Neural crest cell (in vitro differentiated cells): ENCODE measurements at places on chromosomes 12 and 14.
A peak's percentile ranks its signal among the peaks of the same experiment; 100 is the strongest.

DNA sequence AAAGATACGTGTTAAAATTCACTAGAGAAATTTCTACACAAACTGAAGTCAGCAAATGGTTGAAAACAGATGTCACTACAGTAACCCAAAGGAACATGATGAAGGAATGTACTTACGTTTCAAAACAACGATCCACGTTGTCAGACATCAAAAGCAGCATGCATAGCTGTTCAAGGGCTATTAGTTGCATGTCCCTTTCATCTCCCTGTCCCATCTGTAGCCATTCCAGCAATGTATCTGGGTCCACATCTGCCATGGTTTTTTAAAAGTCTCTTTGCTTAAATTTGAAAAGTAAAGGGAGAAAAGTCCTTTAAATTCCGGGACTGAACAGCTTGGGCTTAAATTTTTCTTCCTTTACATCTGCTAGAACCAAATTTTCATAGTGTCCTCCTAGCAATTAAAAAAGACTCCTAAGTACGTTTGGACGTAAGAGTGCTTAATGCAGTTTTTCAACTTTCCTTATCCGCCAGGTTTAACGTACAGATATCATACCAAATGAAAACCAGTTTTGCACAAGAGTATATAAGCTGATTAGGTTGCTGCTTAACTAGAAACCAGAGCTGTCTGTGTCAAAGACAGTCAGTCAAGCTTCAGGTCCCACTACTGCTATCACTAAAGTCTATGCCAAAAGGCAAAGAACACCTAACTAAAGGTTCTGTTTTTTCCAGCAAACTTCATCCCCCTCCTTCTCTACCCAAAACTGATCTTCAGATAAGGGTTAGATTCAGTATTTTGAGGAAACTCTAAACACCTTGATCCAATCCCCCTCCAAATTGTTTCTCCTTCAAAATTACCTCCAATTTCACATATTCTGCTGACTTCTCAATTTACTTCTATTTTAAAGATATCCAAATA lies 1.7 kb downstream of the HECTD1 start:
- DNase-seq: no peak

DNA sequence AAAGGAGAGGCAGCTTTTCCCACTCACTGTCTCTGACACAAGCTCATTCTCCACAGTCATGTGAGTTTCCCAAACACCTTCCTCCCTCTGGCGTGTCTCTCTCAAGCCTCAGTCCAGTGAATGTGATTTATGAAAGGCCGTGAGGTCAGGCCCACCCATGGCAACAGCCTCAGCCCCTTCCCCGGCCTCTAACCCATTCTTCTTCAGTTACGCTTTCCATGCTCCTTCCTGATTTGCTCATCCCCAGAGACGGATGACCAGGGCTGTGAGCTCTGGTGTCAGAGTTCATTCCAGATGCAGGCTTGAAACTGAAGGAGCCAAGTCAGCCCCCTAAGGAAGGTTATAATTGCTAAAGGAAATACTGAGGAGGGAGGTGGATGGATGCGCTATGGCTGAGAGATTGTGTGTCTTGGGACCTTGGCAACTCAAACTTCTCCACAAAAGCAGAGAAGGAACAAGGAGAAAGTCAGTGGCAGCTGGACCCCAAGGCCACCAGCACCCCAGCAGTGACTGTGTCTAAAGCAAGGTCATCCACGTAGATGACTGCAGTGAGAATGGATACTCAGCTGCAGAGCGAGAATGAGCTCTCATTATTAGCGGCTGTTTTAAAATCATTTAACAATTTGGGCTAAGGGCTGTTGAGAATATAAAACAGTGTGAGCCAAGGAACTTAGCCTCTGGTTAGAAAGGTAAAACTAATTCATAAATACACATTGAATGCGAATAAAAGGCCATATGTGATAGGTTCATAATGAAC lies 84.1 kb downstream of the FBXL14 start:
- no peak for DNase-seq

DNA sequence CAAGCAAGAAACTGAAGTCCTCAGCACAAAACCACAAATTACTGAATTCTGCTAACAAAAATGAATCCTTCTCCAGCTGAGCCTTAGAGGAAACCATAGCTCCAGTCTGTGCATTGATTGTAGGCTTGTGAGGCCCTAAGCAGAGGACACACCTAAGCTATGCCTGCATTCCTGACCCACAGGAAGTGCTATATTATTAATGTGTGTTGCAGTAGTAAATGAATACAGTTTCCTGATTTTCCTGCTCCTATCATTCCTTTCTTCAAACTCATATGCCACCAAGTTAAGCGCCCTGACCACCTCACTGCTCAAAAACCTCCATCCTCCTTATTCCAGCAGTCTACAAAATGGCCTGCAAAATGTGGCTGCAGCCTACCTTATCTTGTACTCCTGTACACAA lies 151.9 kb upstream of the ABCD2 start:
- no peak for DNase-seq

GRCh38 chr14:91727121-91727520 lies 4.8 kb downstream of the CATSPERB start:
- no peak for DNase-seq

DNA sequence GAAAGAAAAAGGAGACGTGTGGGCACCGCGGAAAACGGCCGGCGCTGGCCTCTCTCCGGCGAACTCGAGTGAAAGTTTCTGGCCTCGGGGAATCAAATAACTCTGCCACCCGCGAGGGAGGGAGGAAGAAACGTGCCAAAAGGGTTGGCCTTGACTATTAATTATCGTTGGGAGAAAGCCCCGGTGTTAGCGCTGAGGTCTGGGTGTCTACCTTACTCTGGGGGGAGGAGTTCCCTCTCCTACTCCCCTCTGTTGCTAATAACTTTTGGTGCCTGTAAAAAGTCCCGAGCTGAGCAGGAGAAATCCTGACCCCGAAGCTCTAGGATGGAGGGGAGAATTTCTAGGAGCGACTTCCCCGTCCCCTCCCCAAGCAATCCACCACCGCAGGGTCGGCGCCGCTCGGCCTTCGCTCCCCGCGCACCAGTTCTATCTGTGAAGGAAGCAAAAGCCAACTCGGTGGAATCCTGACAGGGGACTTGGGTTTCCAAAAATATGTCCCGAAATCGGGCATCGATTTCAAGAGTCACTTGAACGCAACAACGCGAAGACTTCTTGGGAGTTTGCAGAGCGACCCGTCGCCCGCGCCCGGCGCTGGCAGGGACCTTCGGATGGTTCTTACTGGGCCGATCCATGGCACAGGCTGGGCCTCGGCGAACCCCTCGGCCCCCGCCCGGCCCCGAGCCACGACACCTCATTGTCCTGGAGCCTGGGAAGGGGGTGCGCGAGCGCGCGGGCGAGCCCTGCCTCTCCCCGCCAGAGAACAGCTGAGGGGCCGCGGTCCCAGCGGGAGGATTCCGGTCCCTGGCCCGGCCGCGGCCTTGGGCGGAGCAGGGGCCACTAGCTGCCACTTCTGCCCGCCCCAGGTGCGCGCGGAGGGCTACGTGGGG lies 1.7 kb downstream of the OTX2 start:
- no peak for DNase-seq

DNA sequence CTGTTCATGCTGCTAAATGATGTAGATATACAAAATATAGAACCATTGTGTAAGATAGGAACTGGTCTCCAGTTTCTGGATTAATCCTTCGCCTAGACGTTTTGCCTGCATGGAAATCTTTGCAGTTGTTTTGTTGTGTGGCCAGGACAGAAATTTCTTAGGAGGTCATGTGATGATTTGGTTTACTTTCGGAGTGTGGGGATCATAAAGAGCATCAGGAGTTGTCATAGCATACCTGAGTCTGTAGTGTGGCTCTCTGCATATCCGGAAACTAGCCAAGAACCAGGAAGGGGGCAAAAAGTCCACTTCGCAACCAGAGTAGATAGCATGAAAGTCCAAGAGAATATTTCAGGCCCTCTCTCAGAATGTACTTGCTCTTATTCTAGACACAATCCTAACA lies 3.1 kb downstream of the SAMD4A start:
- no peak for DNase-seq

GRCh38 chr12:129566800-129567199 lies 337.0 kb downstream of the TMEM132D start:
- DNase-seq: no peak

- no peak for DNase-seq
Measured at GRCh38 chr14:96584907-96585671, 82.9 kb downstream of the PAPOLA start.

- no peak for DNase-seq
Measured at GRCh38 chr12:12072064-12072760, 1.5 kb downstream of the BCL2L14 start.

- no peak for DNase-seq
Measured at GRCh38 chr14:35299708-35300107, 7.5 kb downstream of the PSMA6 start.

- DNase-seq: no peak
Measured at GRCh38 chr14:96254687-96255086, 1.3 kb upstream of the BDKRB1 start.

DNA sequence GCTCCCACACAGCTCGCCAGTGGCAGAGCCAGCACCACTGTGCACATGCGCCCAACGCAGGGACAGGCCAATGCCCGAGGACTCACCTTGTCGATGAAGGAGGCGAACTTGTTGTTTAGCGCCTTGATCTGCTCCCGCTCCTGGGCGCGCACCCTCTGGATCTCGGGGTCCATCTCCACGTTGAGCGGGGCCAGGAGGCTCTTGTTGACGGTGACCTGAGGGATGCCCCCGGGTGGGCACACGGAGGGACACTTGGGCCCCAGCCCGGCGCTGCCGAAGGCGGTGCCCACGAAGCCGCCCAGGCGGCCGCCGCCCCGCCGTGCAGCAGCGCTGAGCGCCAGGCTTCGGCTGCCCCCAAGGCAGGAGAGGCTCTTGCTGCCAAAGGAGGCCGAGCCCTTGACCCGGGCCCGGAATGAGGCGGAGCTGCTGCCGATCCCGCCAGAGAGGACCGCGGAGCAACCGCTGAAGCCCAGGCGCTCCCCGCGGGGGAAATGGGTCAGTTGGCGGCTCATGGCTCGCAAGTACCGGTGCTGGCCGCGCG lies at the start of gene KRT72:
TSS of gene KRT72 (minus strand) at position 523 of the 541 bp plus-strand sequence. CDS start at position 512, 11 bp downstream.
- DNase-seq: no peak

- DNase-seq: no peak
Measured at GRCh38 chr12:102061096-102061559, 663 bp downstream of the WASHC3 start.

GRCh38 chr12:56193025-56193578 lies 3.8 kb upstream of the SMARCC2 start:
- DNase-seq: peak; percentile 76

DNA sequence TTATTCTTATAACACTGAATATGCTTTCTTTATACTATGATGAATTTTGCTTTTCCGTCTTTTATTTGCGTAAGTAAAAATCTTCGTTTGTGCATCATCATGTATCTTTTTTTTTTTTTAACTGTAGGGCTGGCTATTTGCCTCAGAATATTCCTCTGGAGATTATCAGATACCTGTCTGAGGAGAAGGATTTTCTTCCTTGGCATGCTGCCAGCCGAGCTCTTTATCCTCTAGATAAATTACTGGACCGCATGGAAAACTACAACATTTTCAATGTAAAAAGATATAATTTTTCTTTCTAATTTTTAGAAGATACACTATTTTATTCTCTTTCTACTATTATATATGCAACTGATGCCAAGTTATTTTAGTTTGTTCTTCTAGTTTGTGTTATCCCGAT lies 346.6 kb downstream of the TRHDE start:
- DNase-seq: no peak

- peak; percentile 86 for DNase-seq
Measured at GRCh38 chr12:55996715-55997534, at the start of gene SUOX. Gene SUOX (plus strand): TSS chr12:55997276. CDS start chr12:56002222, 4,946 bp downstream.

GRCh38 chr12:65497660-65498059 lies 219.2 kb downstream of the MSRB3 start:
- DNase-seq: no peak

DNA sequence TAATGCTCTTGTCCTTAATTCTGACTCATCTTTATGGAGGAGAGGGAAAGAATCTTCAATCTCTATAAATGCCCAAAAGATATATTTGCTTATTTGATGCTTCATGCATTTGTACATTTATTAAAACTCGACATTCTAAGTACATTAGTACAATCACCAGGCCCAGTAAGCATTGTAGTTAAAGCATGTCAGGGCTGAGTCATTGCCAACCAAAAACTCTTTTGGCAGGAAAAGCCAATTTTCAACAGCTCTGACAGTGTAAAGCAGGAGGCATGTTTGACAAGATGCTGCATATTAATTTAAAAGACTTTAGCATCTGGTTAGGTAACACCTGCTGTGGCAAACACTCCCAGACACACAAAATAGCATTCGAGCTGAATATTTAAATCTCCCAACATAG lies 290.9 kb downstream of the PPFIA2 start:
- DNase-seq: no peak

DNA sequence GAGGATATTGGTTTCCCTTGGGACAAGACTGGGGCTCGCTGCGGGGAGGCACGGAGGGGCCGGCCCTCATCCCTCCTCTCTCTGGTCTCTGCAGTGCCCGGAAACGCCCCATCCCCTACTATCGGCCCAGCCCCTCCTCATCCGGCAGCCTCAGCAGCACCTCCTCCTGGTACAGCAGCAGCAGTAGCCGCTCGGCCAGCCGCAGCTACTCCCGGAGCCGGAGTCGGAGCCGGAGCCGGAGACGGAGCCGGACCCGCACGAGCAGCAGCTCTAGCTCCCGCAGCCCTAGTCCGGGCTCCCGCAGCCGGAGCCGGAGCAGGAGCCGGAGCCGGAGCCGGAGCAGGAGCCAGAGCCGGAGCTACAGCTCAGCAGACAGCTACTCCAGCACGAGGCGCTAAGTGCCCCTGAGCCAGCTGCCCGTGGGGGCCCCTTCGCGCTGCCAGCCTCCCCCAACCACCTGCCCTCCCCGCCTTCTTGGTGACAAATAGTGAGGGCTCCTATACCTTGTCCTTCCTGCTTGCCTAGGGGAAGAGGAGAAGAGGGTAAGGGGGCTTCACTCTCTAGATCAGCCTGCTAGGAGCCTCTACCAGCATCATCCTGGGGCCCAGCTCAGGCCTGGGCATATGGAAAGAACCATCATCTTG lies 22.2 kb upstream of the HSPB8 start:
- no peak for DNase-seq

- peak; percentile 43 for DNase-seq
Measured at GRCh38 chr12:110582276-110583136, 612 bp downstream of the PPTC7 start.

- DNase-seq: no peak
Measured at GRCh38 chr12:68630050-68630449, 19.4 kb downstream of the RAP1B start.

GRCh38 chr12:69935651-69936100 lies 110.6 kb downstream of the MYRFL start:
- DNase-seq: peak; percentile 22

DNA sequence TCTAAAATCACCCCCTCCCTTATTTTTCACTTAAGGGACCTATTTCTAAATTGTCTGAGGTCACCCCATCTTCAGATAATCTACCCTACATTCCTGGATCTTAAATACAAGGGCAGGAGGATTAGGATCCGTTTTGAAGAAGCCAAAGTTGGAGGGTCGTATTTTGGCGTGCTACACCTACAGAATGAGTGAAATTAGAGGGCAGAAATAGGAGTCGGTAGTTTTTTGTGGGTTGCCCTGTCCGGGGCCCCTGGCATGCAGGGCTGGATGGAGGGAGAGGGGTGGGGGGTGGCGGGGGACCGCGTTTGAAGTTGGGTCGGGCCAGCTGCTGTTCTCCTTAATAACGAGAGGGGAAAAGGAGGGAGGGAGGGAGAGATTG lies 300 bp upstream of the CCND2 start:
- DNase-seq: no peak
